Suppressor macrophage treated with lipopolysaccharide for 4 hours (primary cell): ENCODE measurements at places on chromosomes 3 and 15.

DNA sequence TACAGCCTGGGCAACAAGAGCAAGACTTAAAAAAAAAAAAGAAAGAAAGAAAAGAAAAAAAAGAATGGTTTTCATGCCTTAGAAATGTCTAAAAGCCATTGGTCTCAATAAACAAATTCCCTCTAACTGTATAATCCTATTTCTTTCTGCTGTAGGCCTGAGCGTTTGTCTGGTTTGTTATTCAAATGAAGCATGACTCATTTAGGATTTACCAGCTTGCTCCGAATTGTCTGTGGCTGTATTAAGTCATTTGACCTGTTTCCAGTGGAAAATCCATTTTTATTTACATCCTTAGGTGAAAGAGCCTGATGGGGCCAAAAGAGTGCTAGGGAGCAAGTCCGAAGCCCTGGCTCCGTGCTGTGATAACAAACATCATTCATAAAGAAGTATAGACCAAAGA lies 73.8 kb downstream of the BDH1 start:
- no peak for DNase-seq

- DNase-seq, result no peak
Measured at GRCh38 chr15:45110256-45110820, 3.6 kb downstream of the DUOX2 start.

DNA sequence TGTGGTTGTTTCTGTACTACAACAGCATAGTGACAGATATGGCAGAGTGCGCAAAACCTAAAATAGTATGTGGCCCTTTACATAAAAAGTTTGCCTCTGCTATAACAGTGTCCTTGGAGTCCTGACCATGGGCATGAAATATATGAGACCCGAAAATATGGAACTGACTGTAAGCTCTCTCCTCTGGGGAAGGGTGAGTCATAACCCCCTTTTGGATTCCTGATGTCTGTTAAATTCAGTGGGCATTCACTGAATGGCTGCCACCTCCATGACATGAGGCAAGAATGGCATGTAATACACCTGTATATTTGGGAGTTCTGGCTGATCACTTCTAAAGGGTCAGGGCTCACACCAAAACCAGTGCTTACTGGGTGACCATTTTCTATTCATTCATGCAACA lies 6.1 kb downstream of the TBC1D2B start:
- no peak for DNase-seq

DNA sequence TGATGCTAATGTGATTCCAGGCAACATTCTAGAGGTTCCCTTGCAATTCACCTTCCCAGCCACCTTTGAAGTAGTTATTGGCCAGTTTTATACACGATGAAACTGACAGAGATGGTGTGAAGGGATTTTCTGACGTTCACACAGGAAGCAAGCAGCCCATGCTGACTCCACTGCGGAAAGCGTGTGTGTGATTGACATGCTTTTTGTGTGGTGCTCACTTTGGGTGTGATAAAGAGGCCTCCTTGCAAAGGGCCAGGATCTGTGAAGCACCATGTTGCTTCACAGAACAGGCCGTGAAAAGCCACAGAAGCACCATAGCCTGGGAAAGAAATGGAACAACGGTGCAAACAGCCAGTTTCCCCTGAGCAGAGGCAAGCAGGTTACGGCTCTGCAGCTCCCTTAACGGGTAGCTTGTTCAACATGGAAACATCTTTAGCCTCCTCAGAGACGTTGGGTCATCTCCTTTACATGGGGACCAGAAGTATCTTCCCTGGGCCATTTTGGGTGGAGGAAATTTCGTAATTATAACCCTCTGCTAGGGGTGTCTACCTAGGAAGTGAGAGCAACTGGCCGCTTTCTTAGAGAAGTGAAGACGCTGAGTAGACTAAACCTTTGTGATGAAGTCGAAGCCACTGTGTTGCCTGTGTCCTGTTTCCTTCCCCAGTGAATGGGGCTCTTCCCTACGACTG lies 108.5 kb downstream of the APBA2 start:
- DNase-seq, result no peak

GRCh38 chr15:38470816-38471215 lies 16.9 kb downstream of the FAM98B start:
- DNase-seq, result no peak

DNA sequence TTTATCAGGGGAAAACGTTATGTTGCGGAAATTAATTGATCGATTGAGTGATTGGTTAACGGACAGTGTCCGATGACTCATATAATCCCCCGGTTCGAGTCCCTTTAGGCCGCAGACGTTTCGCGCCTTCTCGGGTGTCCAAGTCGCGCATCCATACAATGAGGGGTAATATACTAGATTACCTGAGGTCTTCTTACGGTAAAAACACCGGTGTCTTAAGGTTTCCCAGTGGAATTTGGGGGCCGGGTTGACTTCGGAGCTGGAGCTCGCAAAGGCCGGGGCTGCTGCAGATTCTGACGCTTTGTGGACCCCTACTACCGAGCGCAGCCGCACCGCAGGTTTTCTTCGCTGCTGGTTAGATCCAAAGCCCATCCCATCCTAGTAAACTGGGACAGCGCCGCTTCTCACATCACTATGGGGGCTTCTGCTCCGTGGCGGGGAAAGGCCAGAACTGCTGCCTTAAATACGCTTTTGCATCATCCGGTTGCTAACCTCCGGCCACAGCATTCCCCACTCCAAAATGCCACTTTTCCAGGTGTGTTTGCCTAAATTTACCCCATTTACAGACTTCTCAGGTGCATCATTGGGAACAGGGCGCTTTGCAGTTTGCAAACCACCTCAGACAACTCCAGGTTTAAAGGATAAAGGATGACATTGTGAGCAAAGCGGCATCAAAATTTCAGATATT lies 858 bp upstream of the SACM1L start:
- DNase-seq, result no peak

GRCh38 chr3:48023377-48023776 lies 7.2 kb upstream of the MAP4 start:
- no peak for DNase-seq

DNA sequence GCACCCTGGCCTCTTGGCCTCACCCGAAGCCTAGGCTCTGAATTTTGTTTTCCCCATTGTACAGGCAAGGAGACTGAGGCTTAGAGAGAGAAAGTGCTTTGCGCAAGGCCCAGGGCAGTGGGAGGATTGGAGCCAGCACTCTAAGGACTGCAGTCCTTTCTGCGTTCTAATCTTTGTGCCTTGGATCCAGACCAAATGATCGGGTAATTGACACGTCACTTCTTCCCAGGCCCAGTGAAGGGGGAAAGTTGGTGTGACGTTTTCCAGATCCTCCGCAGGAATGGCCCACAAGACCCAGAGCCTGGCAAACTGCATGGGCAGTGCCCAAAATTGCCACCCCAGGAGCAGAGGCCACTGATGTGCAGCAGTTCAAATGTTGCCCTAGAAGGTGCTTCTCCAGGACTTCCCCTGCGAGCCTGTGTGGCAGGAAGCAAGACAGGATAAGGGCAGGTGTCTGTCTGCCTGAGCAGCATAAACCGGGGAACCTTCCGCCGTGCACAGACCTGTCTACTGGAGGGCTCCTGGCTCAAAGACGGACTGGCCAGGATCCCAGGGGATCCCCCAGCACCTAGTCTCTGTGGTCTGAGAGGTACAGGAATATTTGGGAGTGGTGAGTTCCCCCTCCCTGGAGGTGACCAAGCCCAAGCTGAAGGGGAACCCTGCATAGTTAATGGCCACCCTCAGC lies 194.5 kb upstream of the TLE3 start:
- no peak for DNase-seq

- no peak for DNase-seq
Measured at GRCh38 chr3:77602722-77603121, 562.8 kb downstream of the ROBO2 start.

DNA sequence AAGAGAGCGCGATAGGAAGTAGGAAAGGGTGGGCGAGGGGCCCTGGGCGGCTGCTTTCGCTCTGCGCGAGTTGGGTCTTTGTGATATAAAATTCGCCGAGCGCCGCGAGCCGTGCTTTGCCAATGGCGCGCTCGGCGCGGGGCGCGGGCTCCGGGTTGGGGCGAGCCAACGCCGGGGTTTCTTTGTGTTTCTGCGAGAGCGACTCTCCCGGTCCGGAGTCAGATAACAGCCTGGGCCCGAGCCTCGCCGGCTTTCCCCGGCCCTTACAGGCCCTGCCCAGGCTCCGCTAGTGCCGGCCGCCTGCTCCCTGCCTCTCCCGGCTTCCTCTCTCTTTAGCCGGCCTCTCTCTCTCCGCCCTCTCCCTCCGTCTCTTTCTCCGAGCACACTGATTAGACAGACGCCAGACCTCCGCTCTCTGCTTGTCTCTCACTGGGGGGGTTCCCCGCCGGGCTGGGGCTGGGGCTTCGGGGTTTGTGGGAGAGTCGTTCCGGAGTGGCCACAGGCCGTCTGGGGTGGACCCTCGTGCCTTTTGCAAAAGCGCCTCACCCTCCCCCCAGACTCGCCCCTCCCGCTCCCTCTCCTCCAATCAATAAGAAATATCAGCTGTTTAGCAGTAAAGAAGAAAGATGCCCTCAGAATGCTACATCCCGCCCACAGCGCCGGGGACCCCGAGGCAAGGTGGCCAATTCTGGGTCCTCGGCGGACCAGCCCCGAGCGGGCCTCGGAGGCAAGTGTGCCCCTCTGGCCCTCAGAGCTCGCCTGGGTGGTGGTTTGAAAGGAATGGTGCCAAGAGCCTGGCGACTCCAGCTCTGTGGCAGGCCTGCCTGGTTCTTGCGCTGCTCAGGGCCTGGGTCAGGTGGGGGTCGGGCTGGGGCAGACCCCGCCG lies 2.9 kb downstream of the NR2F2 start:
- DNase-seq, result peak; percentile 10

GRCh38 chr3:10933805-10934481 lies 58.6 kb upstream of the SLC6A1 start:
- DNase-seq, result no peak

GRCh38 chr3:115245899-115246298 lies 98.8 kb upstream of the ZBTB20 start:
- DNase-seq, result no peak

- peak; percentile 51 for DNase-seq
Measured at GRCh38 chr3:57778494-57778893, 22.4 kb downstream of the SLMAP start.

- DNase-seq, result no peak
Measured at GRCh38 chr3:86653661-86654205, 337.2 kb downstream of the VGLL3 start.

DNA sequence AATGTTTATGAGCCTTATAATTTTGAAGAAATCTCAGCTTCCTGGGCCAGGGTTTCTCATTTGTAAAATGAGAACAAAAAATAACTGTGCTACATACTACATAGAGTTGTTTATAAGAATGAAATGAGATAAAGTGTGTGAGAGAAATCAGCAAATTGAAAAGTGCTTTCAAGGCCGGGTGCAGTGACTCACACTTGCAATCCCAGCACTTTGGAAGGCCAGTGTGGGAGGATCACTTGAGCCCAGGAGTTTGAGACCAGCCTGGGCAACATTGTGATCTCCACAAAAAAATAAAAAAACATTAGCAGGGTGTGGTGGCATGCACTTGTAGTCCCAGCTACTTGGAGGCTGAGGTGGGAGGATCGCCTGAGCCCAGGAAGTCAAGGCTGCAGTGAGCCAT lies 22.4 kb downstream of the FOXB1 start:
- no peak for DNase-seq
